NCI-H774 (cell line): ENCODE measurements at places on chromosomes 1 and 21.

GRCh38 chr1:12745126-12745991, 641 bp upstream of the CFAP107 start:
- DNase-seq: no peak

DNA sequence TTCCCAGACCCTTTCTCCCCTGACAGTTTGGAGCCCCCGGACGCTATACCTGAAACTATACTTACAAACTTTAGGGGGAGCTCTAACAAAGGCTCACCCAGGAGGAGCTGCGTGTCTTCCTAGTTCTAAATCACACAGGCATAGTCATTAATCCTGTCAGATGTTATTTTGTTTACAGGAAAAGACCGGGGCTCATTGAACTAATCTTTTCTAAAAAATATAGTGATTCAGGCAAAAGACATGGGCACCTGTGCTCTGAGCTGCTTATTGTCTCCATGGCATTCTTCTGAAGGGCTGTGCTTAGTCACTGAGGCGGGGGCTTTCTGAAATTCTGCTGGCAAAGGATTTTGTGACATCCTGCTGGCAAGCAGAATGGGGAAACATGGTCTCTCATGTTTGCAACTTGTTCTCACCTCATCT, 1577.0 kb downstream of the NCAM2 start:
- DNase-seq: peak; percentile 52

- DNase-seq: no peak
These were observed 221.2 kb downstream of the FMN2 start for GRCh38 chr1:240312872-240313271.

DNA sequence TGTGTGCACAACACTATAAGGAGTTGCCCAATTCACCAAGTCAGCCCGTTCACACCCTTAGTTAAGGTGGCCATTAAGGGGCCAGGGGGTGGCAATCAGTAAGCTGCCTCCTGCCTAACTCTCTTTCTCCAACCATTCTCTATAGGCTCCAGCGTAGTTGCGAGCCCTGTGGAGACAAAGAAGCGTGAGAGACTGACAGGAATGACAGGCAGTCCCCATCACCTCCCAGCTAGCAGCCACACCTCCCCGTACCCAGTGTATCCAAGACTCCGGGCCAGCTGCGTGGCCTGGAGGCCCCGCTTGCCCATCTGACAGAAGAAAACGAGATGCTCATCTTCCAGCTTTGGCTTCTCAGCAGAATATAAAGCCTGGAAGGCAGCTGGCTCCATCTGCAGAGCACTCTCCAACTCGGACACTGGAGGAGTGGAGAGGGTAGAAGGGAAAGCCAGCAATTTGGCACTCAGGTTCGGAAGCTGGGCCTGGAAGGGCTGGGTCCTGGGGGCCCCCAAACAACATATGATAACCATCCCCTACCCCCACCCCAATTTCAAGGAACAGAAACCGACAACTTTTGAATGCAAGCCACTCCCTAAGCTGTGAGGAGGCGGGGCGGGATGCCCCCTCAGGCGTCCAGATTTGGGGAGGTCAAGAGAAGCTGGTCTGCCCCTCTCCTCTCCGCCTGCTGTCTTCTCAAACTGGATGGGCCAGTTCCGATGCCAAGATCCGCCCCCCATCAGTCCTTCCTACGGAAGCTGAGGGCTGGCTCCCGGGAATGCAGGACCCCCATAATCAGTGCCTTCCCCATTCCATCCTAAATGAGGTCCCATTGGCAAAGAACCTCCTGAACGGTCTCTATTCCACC, 872 bp downstream of the TSTD1 start:
- DNase-seq: no peak

DNA sequence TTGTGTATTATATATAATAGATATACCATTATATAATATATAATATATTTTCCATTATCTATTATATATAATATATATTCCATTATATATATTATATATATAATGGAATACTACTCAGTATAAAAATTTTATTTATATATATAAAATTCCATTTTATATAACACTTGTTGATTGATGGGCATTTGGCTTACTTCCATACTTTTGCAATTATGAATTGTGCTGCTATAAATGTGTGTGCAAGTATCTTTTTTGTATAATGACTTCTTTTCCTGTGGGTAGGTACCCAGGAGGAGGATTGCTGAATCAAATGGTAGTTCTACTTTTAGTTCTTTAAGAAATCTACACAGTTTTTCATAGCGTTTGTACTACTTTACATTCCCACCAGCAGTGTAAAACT, 1211.1 kb downstream of the NCAM2 start:
- DNase-seq: no peak

GRCh38 chr1:172970186-172970585, 80.6 kb downstream of the TNFSF18 start:
- no peak for DNase-seq

DNA sequence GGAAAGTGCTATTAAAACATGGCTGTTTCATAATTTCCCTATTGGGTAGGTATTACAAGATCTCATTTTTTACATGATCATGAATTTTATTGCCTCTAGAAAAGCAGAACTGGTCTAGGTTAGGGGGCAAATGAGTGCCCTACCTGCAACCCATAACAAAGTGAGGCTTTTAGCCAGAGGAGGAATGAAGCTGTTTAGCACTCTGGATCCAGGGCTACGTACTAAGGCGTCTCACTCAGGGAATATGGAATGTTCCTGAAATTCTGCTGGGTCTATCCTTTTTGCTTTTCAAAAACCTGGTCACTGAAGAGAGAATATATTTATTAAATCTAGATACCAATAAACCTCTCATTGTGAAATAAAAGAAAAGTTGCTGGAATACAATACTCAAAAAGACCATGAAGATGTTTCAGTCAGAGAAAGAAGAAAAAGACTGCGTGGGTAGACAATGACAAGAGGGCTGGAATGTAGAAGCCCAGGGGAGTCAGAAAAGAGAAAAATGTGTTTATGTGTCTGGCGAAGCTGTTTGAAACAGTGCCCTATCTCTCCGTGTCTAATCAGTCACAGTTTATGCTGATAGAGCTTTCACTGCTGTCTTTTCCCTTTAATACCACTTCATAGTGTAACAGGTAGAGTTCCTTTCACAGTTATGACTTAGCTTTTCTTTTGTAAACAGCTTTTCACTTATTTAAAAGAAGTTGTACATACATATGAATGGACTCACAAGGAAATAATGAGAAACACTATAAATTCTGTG, 25.0 kb upstream of the SYDE2 start:
- no peak for DNase-seq

DNA sequence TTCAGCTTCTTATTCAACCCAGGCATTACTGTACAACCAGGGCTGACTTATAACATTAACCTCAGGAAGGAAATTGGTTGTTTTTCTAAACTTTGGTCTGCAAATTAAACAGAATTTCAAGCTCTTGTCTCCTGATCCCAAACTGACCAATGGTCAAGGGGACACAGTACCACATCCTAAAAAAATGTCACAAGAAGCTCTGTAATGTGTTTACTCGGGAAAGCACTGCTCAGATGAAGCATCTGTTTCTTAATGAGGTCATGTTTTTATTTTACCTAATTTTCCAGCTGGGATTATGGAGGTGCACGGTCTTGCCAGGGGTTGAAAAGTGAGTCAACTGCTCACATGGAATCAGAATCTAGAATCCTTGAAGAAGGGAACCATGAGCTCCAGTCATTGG, 18.7 kb downstream of the ADAMTS5 start:
- DNase-seq: no peak

- DNase-seq: no peak
These were observed 397.9 kb downstream of the BRINP2 start for GRCh38 chr1:177568622-177569021.

- no peak for DNase-seq
These were observed 83.3 kb downstream of the POFUT2 start for GRCh38 chr21:45204395-45204794.

- no peak for DNase-seq
These were observed 230.3 kb upstream of the USP24 start for GRCh38 chr1:55445416-55445815.

DNA sequence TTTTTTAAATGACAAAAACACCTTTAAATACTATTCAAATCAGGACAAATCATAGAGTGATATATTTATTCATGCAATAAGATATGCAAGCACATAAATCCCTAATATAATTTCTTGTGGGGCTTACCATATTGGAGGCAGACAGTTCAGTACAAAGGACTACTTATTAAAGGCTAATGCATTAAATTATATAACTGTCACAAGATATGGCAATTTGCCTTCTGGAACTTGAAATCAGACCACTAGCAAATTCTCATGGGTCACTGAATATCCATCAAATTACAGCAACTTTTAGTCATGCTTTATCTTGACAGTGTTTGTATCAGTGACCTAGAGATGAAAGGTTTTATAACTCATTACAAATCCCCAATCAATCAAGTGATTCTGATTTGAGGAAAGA, 54.1 kb upstream of the NCAM2 start:
- DNase-seq: no peak

DNA sequence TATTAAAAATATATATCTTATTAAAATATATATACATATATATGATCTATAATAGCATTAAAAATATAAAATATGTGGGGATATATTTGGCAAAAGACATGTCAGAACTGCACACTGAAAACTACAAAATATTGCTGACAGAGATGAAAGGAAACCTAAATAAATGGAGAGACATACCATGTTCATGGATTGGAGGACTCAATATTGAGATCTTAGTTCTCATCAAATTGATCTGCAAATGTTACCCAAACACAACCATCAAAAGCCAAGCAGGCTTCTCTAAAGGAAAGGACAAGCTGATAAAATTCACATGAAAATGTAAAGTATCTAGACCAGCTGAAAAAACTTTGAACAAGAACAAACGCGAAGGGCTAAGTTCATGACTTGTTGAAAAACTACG, 7.2 kb downstream of the NADK start:
- no peak for DNase-seq

GRCh38 chr1:244881552-244882280, 17.4 kb upstream of the HNRNPU start:
- no peak for DNase-seq

- DNase-seq: no peak
These were observed 100.4 kb downstream of the APP start for GRCh38 chr21:26070121-26070520.

GRCh38 chr1:213605732-213606131, 382.0 kb upstream of the PROX1 start:
- DNase-seq: no peak

- no peak for DNase-seq
These were observed 37.1 kb downstream of the ALPL start for GRCh38 chr1:21546122-21546825.

DNA sequence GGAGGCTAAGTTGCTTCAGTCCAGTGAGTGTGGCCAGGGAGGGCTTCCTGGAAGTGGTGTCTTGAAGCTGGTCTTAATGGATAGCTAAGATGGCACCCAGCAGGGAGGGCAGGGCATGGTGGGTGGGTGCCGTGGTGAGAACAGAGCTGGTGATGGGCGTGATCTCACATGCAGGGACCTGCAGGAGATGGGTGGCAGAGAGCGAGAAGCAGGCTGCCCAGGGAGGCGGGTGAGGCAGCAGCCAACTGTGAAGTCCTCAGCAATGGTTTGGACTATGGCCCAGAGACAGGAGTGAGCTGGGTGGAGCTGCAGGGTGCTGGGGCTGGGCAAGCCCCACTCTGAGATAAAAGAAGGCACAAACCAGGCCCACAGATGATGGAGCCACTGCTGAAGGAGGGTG, 50.7 kb downstream of the UMODL1 start:
- no peak for DNase-seq
